ENCODE measurements at places on chromosomes 16 and 17.

GRCh38 chr17:72976971-72977770 lies 115.3 kb downstream of the SLC39A11 start:
- DNase-seq: no peak

DNA sequence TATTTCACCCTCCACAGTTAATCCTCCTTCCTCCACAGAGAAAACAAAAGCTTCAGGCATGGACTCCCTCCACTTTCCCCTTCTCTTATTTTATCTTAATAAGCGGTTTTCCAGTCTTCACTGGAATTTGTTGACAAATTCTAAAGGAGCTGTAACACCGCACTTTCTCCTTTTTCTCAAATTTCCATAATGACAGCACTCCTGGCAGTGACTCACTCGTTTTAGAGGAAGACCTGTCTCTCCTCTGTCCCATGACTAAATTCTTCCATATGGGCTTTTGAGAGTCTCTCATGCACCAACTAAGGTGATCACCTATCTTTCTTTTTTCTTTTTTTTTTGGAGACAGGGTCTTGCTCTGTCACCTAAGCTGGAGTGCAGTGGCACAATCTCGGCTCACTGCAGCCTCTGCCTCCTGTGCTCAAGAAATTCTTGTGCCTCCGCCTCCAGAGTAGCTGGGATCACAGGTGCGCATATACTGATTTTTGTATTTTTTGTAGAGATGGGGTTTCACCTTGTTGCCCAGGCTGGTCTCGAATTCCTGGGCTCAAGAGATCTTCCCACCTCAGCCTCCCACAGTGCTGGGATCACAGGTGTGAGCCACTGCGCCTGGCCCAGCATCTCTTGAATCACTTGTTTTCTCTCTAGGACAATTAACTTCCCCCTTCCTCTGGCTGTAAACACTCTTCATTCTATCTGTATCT lies 7.7 kb downstream of the ITGAM start:
- no peak for DNase-seq

GRCh38 chr16:56564793-56565477 lies at the start of gene MT4:
MT4 (plus strand) TSS chr16:56565073; CDS start chr16:56565129, 56 bp downstream.
- DNase-seq: no peak

DNA sequence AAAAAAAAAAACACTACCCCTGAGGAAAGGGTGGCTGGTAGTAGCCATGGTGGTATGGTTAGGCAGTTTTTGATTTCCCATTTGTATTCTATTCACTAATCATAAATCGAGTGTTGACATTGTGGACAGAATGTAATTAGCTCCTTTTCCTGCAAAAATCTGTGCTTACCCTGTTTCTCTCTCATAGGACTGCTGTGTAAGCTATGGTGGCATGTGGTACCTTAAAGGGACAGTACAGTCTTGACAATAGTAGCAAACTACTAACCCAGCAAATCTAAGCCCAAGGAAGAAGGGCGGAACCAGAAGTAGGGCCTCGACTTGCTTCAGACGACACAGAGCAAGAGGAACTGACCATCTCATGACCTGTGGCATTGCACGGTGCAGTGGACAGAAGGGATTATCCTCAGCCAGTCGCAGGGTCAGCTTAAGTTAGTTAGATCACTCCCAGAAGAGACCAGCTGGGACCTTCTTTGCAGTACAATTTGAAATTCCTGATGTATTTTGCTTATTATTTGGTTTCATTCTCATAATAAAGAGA lies 36.3 kb downstream of the POLR3E start:
- DNase-seq: no peak

DNA sequence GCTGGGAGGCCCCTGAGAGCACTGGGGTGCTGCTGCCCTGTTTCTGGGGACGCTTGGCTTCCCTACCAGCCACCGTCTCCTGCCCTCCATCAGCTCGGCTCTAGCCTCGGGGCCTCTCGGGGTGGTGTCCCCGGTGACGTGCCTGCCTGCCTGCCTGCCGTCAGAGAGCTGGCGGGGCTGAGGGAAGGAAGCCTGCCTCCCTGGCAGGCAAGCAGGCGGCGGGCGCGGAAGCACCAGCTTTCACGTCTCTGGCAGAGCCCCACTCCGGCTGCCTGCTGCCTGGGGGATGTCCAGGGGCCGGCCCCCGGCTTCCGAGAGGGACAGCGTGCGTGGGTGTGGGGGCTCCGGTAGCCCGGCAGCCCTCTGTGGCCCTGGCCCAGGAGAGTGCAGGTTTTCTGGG lies 9.3 kb downstream of the CENPX start:
- DNase-seq: no peak

- no peak for DNase-seq
Observed at GRCh38 chr17:40242774-40243173, 23.7 kb downstream of the WIPF2 start.

DNA sequence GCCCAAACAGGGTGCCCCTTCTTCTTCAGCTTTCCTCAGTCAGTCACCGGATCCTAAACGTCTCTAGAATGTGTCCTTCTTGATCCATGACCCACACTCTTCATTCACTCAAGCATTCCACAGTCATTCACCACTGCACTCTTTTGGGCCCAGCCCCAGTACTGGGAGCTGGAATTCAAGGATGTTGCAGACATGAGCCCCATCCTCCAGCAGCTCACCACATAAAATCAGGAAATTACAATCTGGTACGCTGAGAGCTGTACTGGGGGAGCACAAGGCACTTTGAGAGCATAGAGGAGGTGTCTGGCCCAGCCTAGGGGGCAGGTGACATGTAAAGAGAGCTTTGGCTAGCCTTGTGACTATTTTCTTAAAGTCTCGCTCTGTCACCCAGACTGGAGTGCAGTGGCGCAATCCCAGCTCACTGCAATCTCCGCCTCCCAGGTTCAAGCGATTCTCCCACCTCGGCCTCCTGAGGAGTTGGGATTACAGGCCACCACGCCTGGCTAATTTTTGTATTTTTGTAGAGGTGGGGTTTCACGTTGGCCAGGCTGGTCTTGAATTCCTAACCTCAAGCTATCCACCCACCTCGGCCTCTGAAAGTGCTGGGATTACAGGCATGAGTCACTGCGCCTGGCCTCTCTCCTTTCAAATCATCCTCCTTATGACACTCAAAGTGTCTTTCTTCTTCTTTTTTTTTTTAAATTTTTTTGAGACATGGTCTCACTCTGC lies 18.7 kb downstream of the CES4A start:
- no peak for DNase-seq

- no peak for DNase-seq
Observed at GRCh38 chr17:72617557-72617956, 474.9 kb downstream of the SLC39A11 start.

DNA sequence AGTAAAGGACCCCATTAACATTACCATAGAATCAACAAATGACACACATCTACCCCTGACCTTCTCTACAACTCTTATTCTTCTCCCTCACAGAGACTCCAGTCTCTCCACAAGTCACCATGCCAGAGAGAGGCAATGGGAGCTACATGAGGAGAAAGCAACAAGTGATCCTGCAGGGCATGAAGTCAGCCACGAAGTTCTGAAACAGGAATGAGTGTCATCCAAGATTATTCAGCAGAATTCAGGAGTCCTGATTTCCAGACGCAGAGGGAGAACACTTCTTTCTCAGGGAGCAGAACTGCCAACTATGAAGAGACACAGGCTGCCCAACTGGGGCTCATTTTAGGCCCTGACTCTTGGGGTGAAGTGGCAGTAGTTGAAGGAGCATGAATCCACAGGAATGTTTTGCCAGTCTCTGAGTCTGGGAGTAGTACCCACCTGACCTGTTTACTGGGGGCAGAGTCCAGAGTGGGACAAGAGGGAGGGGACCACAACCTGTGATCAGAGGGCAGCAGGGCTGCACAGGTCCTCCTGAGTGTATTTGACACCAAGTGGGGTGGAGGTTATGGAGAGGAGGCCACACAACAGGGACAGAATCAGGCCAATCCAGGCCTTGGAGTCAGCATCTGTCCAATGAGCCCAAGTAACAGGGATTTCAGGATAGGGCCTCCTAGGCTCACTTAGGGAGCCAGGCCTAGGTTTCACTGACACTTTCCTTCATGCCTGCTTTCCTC lies 2.4 kb upstream of the MTMR4 start:
- DNase-seq: no peak
